Fibroblast of skin of right quadriceps (primary cell): ENCODE measurements at places on chromosomes 11 and 22.

DNA sequence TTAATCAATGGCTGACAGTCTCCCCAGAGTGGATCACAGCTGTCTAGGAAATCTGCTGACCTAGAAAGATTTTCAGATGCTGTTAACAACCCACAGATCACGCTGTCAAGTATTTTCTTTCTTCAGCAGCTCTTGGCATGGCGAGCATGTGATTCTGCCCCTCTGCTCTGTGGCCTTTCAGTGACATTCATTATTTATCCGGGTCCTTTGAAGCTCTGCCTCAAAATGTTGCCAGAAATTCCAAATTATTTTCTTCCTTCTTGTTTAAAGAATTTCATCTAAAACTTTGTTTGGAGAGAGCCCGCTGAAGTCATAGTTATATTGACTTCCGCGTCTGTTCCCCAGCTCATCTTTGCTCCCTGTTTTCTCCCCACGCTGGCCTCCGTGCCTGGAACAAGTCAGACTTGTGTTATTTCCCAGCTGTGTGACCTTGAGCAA lies 134.1 kb downstream of the COMMD9 start:
- no peak for DNase-seq

- no peak for DNase-seq
Observed at GRCh38 chr22:49132009-49132408, 695.7 kb downstream of the BRD1 start.

DNA sequence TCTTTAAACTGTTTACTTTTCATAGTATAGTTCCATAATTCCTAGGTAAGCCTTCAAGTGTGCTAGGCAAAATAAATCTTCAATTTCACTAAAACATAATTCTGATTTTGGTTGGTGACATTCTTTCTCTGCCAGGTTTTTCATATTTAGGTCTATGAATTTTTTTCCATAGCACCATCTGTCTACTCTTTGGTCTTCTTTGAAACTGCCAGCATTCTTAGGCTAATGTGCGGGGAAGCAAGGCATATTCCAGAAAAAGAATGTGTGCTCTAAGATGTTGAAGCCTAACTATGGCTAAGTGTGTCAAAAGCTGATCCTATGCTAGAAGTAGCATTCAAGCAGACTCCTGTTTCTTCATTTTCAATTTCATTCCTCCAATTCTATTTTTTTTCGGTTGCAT lies 213.9 kb upstream of the C11orf87 start:
- DNase-seq, result no peak

- DNase-seq, result peak; percentile 31
Observed at GRCh38 chr11:26708736-26709456, 13.0 kb downstream of the SLC5A12 start.

- no peak for DNase-seq
Observed at GRCh38 chr11:128042290-128042751, 545.0 kb downstream of the ETS1 start.

DNA sequence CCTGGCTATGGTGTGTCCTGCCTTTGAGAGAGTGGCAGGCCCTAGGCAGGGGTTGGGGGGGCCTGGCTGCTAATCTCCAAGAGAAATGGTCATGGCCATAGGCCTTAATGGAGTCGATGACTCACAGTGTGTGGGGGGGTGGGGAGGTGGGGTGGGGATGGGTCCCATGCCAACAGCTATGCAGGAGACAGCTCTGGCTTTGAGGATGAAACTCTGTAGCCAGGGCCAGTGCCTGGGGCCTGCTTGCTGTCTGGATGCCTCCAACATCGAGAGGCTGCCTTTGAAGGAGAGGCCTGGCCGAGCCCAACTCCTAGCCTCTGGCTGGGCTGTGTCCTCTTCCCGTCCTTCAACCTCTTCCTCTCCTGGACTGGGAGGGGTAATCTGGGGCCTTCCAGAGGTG lies 23.9 kb upstream of the TSPAN18 start:
- DNase-seq, result peak; percentile 23

- no peak for DNase-seq
Observed at GRCh38 chr22:19932367-19933206, 9.0 kb upstream of the COMT start.

DNA sequence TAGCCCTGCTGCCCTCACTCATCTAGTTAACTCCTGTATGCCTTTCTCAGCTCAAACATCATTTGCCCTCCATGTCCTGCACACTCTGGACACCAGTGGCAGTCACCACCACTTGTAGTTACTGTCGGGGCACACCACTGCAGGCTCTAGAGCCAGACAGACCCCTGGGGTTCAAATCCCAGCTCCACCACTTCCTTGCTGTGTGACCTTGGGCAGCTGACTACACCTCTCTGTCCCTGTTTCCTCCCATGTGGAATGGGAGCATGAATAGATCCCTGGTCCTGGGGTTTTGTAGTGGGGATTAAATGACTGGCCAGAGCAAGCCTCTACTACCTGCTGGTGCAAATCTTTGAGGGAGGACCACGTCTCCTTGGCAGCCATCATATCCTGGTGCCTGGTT lies 7.8 kb upstream of the IFT27 start:
- DNase-seq, result no peak

DNA sequence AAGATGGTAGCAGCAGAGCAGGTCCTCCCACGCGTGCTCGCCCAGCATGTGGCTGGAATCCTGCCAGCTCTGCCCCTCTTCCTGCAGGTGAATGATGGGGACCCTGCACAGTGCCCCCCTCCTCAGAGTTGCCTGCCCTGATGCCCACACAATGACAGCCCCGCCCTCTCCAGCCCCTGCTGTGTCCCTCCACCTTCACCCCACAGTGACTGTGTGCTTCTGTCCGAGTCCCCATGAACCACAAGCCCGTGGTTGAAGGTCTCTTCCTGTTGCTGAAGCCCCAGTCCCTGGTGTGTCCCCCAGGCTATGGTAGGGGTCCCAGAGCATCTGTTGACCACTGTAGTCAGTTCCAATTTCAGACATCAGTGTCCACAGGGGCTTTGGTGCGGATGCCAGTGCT lies 71.0 kb downstream of the BRD1 start:
- no peak for DNase-seq
